ENCODE measurements at places on chromosomes 6 and 20. TPM values are rescaled to one million over a fixed set of nuclear protein-coding genes. Genes with fewer than 3 reads are reported as not detected.

DNA sequence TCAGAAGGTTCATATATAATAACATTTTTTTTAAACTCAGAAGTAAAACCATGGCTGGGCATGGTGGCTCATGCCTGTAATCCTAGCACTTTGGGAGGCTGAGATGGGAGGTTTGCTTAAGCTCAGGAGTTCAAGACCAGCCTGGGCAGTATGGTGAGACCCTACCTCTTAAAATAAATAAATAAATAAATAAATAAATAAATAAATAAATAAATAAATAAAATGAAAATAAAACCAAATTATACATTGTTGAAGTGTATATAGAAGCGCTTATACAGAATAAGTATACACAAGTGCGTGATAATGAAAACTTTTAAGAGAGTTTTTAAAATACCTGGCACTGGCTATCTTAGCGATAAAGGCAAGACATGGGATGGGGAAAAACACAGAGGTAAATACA, 71.6 kb downstream of the OR2B2 start:
- DNase-seq = no peak

DNA sequence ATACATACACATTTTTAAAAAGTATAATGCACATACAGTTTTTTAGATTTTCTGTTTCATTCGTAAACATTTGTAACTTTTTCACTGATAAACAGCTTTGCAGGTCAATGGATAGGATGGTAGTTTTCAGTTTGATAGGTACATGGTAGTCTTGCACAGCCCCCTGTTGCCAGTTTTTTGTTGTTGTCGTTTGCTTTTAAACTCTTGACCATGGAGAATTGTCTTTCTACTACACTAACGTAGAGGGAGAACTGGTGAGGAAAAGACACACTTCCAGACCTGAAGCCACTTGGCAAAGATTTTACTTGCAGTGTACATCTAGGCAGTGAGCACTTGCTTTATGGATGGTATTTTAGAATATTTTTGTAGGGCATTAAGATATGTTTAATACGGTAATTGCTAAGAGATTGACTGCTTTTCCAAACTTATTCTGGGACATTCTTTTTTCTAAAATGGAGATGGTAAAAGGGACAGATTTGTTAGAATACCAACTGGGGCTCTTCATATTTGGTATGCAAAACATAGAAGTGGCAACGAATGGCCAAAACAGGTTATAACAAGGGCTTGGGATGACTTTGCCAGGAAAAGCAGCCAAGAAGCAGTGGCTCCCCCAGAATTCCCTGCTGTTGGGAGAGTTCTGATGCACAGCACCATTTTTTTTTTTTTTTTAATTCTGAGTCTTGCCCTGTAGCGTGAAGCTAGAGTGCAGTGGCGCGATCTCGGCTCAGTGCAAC, 1.5 kb downstream of the PYGB start:
- DNase-seq = no peak

- DNase-seq = no peak
These were observed 2.4 kb downstream of the ADA start for GRCh38 chr20:44649126-44649525.

DNA sequence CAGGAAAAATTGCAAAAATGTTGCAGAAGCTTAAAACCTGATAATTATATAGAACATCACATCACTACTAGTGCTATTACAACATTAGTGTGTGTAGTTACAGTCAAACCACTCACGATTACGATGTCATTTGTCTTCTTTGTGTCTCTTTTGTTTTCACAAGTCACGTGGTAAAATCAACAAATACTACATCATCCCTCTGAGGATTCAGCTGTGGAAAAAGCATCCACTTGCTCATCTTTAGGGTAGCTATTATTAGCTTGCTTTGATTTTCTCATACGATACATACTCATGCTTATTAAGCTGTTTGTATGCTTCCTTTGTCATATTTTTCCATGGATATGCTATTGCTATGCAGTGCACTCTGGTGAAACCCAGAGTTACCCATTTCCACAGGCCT, 22.2 kb upstream of the ATXN1 start:
- no peak for DNase-seq

DNA sequence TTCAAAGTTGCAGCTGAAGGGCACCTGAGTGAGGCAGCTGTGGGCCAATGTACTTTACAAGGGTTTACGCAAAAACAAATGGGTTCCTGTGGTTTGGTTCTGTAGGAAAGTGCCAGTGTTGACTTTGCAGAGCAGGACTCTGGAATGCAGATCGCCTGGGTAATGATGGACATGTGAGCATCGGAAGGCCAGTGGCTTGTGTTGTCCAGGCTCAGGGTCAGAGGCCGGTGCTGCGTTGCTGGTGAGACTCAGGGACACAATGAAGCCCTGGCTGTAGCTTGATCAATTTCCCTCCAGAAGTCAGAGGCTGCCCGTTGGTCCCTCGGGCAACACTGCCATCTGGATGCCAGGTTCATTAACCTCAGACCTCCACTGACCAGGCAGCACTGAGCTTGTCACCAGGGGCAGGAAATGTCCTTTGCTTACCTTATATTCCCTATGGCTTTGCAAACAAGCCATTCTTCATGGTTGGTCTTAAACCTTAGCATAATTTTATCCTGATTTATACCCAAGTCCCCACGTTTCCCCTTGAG, 753.4 kb downstream of the QKI start:
- DNase-seq = no peak

- DNase-seq = no peak
These were observed 3.8 kb downstream of the DDR1 start for GRCh38 chr6:30887901-30888815.

- peak; percentile 53 for DNase-seq
These were observed 125.2 kb upstream of the RALGAPA2 start for GRCh38 chr20:20837574-20838021.

DNA sequence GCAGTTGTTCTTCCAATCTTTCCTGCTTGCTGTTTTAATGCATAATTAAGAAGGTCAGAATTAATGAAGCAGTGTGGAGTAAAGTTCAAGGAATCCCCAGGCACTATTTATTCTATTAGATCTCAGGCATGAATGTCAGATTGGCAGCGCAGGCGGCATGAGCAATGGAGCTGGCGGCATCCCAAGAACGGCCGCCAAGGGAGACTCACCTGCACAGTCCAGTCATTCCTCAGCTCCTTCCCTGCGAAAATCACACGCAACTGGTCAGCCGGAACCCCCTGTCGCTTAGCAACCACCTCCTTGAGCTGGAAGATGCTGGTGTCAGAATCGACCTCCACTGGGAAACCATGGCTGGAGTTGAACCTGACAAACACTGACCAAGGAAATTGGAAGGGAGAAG, 284.5 kb downstream of the PRKN start:
- no peak for DNase-seq

DNA sequence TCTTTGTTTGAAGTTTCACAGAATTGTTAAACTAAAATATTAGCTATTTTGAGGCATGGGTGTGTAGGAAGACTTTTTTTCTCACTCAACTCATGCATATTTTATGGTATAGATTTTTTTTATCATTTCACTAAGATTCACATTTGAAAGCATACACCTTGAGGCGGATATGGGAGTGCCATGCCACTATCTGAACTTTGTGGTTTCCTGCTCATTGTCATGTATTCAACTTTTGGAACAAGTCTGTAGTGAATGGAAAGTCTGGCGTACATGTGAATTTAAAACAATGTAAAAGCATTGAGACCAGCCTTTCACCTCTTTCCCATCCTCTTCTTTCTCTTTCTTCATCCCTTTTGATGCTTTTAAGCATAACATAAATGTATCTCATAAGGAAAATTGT, 147.9 kb downstream of the TPBG start:
- DNase-seq = no peak

DNA sequence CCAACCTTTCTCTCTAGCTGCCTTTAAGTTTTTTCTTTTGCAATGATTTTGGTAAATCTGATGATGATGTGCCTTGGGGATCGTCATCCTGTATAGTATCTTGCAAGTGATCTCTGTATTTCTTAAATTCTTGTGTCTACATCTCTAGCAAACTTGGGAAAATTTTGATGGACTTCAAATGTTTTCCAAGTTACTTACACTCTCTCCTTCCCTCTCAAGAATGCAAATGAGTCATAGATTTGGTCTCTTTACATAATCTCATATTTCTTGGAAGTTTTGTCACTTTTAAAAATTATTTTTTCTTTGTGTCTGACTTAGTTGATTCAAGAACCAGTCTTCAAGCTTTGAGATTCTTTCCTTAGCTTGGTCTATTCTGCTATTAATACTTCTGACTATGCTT, 176.4 kb downstream of the TBC1D32 start:
- no peak for DNase-seq

GRCh38 chr20:46251211-46251673, 57.1 kb downstream of the CDH22 start:
- no peak for DNase-seq

GRCh38 chr20:38590676-38591473, 9.9 kb downstream of the ADIG start:
- no peak for DNase-seq

- no peak for DNase-seq
These were observed 7.6 kb upstream of the DEFB129 start for GRCh38 chr20:219290-220115.

DNA sequence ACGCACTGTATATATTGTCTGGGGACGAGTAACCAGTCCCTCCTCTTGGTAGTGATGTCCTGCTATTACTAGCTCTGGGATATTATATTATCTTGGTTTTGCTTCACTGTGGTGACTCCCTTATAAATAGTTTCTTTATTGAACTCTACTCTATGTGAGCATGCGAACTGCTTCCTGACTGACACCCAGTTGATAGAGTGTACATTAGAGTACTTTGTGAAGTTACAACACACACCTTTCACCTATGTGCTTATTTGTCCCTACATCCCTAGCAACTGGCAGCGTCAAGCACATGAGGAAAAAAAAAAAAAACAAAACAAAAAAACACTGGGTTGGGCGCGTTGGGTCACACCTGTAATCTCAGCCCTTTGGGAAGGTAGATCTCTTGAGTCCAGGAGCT, 67.3 kb upstream of the TENT5A start:
- DNase-seq = no peak

GRCh38 chr20:33859157-33859695, 48.1 kb downstream of the CHMP4B start:
- DNase-seq = no peak

- DNase-seq = no peak
These were observed 297.5 kb downstream of the SOX4 start for GRCh38 chr6:21891080-21891479.

DNA sequence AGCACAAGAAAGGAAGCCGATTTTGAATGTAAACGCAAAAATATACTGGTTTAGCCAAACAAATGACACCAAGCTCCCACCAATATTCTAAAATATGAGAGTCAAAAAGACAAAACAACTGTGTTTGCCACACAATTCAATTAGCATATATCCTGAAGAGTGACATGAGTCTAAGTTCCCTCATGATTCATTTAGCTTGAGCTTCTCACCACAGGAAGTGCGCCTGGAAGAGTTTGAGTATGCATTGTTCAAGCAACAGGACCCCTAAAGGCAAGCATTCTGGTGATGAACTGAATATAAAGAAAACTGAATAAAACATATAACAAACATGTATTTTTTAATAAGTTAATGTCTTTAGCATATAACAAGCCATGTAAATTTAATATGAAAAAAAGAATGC, 115.2 kb upstream of the RUNX2 start:
- DNase-seq = no peak

GRCh38 chr6:35152067-35152707, 11.0 kb upstream of the TCP11 start:
- no peak for DNase-seq

GRCh38 chr6:11428895-11429294, 108.7 kb upstream of the TMEM170B start:
- DNase-seq = no peak

- DNase-seq = no peak
These were observed 182.6 kb downstream of the NFATC2 start for GRCh38 chr20:51359947-51360346.

DNA sequence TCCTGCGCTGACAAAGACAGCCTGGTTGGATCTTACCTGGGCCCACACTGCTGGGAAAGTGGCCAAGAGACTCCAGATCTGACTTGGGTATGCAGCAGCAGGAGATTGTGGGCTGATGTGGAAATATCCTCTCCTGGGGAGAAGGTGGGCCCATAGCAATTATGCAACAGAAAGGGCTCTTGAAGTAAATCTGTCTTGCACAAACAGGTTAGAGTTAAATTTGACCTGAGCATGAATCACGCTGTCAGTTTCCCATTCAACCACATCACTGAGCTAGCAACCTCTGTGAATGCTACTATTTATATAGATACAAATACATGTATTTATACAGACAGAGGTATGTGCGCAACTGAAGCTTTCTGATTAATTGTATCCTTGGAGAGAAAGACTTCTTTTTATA, 28.3 kb upstream of the PDYN start:
- DNase-seq = no peak

- no peak for DNase-seq
These were observed 87.5 kb upstream of the ARID1B start for GRCh38 chr6:156689656-156690055.

DNA sequence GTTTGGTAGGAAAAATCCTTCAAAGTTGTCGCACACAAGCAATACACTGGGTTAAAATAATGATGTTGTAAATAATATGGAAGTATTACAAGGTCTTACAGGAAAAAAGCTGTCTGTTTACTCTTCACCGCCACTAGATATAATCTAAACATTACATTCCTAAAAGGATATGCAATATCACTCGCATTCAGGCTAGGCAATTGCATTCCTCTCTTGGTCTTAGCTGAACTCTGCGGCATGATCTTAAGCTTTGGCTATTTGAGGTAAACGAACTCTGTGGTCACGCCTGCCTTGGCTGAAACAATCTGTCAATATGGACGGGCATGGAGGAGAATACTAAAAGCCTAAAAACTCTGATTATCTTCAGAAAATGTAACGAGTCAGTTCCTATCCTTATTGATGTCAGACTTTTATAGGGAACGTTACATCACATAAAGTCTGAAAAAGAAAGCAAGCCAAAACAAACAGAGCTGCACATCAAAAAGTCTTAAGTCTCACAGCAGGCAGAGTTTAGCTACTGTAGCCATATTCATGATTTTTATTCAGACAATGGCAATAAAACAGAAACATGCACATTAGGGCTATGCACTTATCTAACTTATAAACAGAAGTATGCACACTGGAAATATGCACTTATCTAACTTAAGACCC, 30.8 kb upstream of the FILIP1 start:
- DNase-seq = no peak

Gene NFATC2
- total RNA-seq = 11.7 TPM

Gene ZNF165
- 0.42 TPM for total RNA-seq

Gene IL17F
- not detected for total RNA-seq

Gene TINAG
- not detected for total RNA-seq

Gene TTBK1
- total RNA-seq = not detected

Gene NR2E1
- total RNA-seq = not detected

Gene BANF2
- not detected for total RNA-seq

Gene COL19A1
- 1.8 TPM for total RNA-seq

Gene MRPS18A
- 26.1 TPM for total RNA-seq

Gene PROCR
- 75.9 TPM for total RNA-seq

Gene PMEPA1
- total RNA-seq = 167 TPM

Gene PI16
- 38.7 TPM for total RNA-seq

Gene KHDC1
- 1.8 TPM for total RNA-seq

Gene HUS1B
- 1.4 TPM for total RNA-seq
